ENCODE measurements at places on chromosomes 1 and 21. TPM values are rescaled to one million over a fixed set of nuclear protein-coding genes. Genes with fewer than 3 reads are reported as not detected.

Gene PLOD1
- 58.1 TPM for total RNA-seq

Gene HMGB4
- total RNA-seq: not detected

Gene CHAF1B
- total RNA-seq: 0.33 TPM

Gene VPS13D
- 48.1 TPM for total RNA-seq

Gene CEPT1
- total RNA-seq: 11.6 TPM

Gene TLR5
- 3.6 TPM for total RNA-seq

Gene KCNJ15
- total RNA-seq: 0.33 TPM

Gene BGLAP
- not detected for total RNA-seq

Gene SYT14
- 0.04 TPM for total RNA-seq

Gene C1orf141
- not detected for total RNA-seq

Gene SDC3
- total RNA-seq: 15.9 TPM

Gene GJA9
- total RNA-seq: not detected

Gene SERPINC1
- total RNA-seq: 0.31 TPM

All from right atrium auricular region (tissue), 2 donors.